Naive B cell (primary cell): ENCODE measurements at places on chromosomes 1 and 21. TPM values are rescaled to one million over a fixed set of nuclear protein-coding genes. Genes with fewer than 3 reads are reported as not detected.

DNA sequence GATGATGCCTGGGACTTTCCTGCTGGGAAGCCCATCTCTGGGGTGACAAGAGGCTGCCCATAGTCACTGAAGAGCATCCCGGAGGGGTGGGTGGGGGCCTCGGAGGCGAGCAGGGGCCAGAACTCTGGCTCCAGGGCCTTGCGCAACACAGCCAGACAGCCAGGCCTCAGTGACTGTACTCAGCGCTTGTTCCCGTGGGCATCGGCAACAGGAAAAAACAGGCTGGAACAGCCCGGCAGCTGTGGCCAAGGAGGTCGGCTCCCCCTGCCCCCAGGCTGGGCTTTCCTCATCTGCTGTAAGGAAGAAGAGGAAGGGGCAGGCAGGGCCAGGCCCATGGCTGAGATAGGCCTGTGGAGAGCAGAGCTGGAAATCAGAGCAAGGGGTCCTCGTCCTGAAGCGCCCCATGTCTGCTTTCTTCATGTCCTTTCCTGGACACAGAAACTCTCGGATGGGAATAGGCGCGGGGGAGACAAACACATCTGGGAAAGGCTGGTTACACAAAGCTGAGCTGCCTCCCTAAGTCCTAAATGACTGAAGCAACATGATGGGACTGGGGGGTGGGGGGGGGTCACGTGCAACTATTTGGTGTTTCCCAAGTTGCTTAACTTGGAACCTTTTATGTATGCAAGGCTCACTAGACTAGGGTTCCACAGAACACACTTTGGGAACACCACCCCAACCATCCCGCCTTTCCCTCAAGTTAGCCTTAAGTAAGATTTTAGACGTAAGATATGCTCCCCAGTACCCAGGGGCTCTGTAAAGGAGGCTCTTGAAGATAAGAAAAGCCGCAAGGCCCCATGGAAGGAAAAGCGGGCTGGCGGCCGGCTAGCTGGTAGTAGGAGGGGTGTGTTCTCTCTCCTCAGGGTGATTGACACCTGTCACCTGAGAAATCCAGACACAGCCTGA lies 30.7 kb downstream of the HSPG2 start:
- H3K27me3 ChIP-seq = peaks cover 5% of the 10 kb centered on the region
- no peaks in the 10 kb centered on the region for H3K36me3 ChIP-seq
- no peak overlapping the region for H3K4me3 ChIP-seq
- DNase-seq = no peak
- H3K4me1 ChIP-seq = peaks cover 12% of the 10 kb centered on the region

DNA sequence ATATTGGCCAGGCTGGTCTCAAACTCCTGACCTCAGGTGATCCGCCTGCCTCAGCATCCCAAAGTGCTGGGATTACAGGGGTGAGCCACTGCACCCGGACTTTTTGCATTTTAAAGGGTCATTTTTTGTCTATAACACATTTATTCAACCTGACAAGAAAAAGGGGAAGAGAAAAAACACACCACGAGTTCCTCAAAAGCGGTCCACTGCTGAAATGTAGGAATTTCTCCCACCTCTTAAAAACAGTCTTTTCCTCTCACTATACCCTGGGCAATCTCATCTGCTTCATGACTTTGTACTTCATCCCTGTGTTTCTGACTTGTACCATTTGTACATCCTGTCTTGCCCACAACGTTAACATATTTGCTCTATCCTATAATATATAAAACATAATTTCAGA lies 413.3 kb upstream of the PTBP2 start:
- no peaks in the 10 kb centered on the region for H3K36me3 ChIP-seq
- H3K27me3 ChIP-seq = no peaks in the 10 kb centered on the region
- no peak overlapping the region for H3K4me3 ChIP-seq
- DNase-seq = no peak
- H3K4me1 ChIP-seq = no peaks in the 10 kb centered on the region

Gene CA14
- 1.8 TPM for polyA plus RNA-seq

DNA sequence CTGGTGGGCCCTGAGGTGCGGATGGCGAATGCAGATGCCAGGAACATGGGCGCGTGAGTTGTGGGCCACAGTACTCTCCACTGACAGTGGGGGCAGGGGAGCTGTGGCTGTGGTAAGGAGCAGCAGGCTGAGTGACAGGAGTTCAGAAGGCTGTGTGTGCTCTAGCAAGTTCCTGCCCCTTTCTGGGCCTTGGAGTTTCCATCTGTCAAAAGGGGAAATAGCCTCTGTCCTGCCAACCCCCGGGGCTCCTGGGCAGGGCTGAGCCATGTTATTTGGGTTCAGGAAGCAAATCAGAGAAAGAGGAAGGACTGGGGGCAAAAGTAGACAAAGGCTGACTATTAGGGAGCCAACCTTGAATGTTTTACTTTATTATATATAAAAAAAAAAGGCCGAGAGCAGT lies 19.5 kb upstream of the MFN2 start:
- DNase-seq = no peak
- H3K27ac ChIP-seq = no peak overlapping the region
- H3K27me3 ChIP-seq = no peaks in the 10 kb centered on the region
- H3K36me3 ChIP-seq = peaks cover 4% of the 10 kb centered on the region
- no peaks in the 10 kb centered on the region for H3K4me1 ChIP-seq
- H3K4me3 ChIP-seq = no peak overlapping the region

DNA sequence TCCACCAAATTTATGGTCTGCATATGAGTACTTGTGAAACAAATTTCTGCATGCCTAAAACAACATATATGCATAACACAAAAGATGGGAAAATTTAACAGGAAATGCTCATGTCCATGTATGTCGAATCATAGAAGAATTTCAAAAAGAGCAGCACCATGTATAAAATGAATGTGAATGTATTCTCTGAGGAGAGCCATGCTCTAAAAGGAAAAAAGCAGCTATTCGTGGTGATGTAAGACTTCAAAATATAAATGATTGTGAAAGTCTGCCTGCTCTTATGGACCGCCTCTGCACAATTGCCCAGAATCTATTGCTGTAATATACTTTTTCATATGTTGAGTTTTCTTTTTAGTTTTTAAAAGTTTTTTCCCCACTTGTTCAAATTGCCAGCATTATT lies 66.8 kb downstream of the EPB41 start:
- H3K4me3 ChIP-seq = no peak overlapping the region
- H3K27ac ChIP-seq = no peak overlapping the region
- H3K27me3 ChIP-seq = no peaks in the 10 kb centered on the region
- no peaks in the 10 kb centered on the region for H3K36me3 ChIP-seq
- H3K4me1 ChIP-seq = peaks cover 23% of the 10 kb centered on the region
- DNase-seq = no peak

GRCh38 chr1:61659061-61659460 lies 65.9 kb downstream of the TM2D1 start:
- peaks cover 11% of the 10 kb centered on the region for H3K27me3 ChIP-seq
- no peak overlapping the region for H3K27ac ChIP-seq
- H3K4me3 ChIP-seq = no peak overlapping the region
- H3K36me3 ChIP-seq = peaks cover 3% of the 10 kb centered on the region

DNA sequence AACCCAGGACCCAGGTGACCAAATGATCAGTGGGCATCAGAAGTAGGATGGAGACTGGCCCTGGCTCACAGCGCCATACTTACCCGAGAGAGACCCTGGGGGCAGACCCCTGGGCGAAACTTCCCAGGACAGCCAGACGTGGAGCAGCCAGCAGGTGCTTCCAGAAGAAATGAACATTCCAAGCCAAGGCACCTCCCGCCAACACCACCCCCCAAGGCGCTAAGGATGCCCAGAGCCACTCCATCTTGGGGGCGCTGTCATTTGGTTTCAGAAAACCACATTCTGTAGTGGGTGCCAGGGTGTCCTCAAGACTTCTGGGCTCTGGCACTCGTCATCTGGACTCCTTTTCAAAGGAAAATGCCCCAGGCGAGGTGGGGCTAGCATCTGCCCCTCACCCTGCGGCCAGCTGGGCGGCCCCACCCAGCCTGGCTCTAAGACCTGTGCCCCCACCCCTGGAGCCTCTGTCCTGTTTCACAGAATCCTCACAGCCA lies 98.8 kb downstream of the RIPK4 start:
- no peaks in the 10 kb centered on the region for H3K36me3 ChIP-seq
- H3K4me3 ChIP-seq = no peak overlapping the region

GRCh38 chr1:58586271-58586670 lies 9.2 kb upstream of the TACSTD2 start:
- H3K4me3 ChIP-seq = no peak overlapping the region
- peaks cover 13% of the 10 kb centered on the region for H3K4me1 ChIP-seq
- H3K27me3 ChIP-seq = peaks cover 31% of the 10 kb centered on the region
- no peak overlapping the region for H3K27ac ChIP-seq

DNA sequence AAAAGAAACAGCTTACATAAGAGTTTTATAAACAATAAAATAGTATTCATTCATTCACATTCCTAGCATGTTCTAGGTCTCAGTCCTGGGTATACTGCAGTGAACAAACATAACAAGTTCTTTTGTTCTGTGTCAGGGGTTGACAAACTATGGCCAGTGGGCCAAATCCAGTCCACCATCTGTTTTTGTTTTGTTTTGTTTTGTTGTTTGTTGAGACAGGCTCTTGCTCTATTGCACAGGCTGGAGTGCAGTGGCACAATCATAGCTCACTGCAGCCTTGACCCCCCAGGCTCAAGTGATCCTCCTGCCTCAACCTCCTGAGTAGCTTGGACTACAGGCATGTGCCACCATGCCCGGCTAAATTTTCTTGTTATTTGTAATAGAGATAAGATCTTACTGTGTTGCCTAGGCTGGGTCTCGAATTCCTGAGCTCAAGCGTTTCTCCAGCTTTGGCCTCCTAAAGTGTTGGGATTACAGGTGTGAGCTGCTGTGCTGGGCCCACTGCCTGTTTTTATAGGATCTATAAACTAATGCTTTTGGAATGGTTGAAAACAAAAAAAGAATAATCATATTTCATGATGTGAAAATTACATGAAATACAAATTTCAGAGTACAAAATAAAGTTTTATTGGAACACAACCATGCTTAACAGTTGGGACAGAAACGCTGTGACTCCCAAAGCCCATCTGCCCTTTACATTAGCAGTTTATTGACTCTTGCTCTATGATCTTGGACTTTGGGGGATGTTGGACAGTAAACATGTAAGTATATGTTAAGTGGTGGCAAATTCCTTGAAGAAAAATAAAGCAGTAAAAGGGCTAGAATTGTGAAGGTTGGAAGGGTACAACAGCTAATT lies 17.9 kb downstream of the CAPZA1 start:
- DNase-seq = no peak
- H3K4me3 ChIP-seq = peak overlapping the region; percentile 10
- H3K27me3 ChIP-seq = no peaks in the 10 kb centered on the region
- peaks cover 14% of the 10 kb centered on the region for H3K36me3 ChIP-seq
- H3K4me1 ChIP-seq = peaks cover 39% of the 10 kb centered on the region
- peak overlapping the region; percentile 95 for H3K27ac ChIP-seq

GRCh38 chr1:160707236-160708064 lies 4.2 kb downstream of the CD48 start:
- H3K27me3 ChIP-seq = no peaks in the 10 kb centered on the region
- H3K4me1 ChIP-seq = peaks cover 37% of the 10 kb centered on the region
- no peak overlapping the region for H3K4me3 ChIP-seq
- H3K27ac ChIP-seq = no peak overlapping the region
- DNase-seq = no peak
- peaks cover 9% of the 10 kb centered on the region for H3K36me3 ChIP-seq
